ENCODE measurements at places on chromosomes 13 and 19.

DNA sequence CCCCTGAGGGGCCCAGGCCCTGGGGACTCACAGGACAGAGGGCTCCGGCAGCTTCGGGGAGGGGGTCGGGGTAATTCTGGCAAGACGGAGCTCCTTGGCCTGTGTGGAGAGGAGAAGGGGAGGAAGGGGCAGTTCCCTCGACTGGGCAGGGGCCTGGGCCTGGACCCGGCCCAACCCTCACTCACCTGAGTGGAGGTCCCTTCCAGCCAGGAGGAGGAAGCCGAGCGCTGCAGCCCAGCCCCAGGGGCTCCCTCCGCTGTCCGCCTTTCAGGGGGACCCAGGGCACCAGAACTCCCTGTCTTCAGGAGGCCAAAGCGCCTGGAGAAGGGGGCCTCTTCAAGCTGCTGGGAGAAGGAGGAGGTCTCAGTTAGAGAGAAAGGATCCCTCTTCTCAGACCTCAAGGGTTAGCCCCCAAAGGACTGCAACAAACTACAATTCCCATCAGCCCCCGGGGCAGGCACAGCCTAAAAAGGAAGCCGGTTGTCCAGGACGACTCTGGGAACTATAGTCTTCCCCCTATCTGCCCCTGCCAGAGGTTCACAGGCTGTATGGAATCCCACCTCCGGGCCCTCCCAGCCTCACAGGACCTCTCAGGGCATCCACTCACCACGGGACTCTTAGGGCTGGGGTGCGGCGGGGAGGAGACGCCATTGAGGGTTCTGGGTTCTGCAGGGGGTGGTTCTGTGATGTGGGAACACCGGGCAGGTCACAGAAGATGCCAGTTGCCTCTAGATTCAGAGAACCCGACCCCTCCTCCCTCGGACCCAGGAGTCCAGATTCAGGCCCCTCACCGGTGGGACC lies 19.8 kb downstream of the EPS8L1 start:
- peak; percentile 49 for DNase-seq

- DNase-seq: no peak
Observed at GRCh38 chr13:31946091-31946770, 85.3 kb upstream of the FRY start.

DNA sequence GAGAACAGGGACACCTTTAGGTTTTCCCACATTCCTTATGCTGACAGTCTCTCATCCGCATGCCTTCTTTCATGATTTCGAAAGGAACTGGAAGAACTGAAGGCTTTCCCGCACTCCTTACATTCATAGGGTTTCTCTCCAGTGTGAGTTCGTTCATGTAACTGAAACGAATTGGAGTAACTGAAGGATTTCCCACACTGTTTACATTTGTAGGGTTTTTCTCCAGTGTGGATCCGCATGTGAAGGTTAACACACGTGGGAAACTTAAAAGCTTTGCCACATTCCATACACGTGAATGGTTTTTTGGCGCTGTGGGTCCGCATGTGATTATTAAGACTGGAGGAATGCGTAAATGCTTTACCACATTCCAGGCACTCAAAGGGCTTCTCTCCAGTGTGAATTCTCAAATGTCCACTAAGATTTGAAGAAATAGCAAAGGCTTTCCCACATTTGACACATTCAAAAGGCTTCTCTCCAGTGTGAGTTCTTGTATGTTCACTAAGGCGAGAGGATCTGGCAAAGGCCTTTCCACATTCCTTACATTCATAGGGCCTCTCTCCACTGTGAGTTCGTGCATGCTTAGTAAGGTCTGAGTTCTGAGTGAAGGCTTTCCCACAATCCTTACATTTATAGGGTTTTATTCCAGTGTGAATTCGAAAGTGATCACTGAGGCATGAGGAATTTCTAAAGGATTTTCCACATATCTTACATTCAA lies 22.0 kb downstream of the ZNF266 start:
- no peak for DNase-seq

DNA sequence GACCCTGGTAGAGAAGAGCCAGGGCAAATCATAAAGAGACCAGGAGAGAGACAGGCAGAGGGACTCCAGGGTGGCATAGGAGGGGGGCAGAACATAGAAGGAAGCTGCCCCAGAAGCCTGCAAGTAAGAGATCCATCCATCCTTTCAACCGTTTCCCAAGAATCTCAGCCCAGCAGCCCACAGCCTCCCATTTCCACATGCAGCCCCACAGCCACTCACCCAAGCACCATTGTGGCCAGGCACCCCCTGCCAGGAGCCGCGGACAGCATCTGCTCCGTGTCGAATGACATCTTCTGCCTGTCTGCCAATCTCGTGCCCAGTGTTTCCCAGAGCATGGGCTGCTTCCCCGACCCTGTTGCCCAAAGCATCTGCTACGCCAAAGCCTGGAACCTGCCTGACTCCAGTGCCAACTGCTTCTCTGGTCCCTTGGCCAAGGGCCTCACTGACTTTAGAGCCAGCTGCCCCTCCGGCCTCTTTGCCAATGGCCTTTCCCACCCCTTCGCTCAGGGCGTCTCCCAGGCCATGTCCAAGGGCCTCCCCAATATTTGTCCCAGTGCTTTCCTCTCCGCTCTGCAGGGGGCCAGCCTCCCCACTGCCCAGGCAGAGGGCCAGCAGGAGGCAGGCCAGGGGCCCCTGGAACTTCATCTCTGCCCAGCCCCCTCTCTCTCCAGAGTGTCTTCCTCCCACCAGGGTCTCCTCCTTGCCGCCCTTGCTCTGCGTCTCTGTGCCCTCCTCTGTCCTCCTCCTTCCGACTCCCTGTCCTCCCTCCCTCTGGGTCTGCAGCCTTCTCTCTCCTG lies 420 bp downstream of the DMKN start:
- no peak for DNase-seq

GRCh38 chr13:60162096-60162495 lies 1.6 kb downstream of the DIAPH3 start:
- no peak for DNase-seq

DNA sequence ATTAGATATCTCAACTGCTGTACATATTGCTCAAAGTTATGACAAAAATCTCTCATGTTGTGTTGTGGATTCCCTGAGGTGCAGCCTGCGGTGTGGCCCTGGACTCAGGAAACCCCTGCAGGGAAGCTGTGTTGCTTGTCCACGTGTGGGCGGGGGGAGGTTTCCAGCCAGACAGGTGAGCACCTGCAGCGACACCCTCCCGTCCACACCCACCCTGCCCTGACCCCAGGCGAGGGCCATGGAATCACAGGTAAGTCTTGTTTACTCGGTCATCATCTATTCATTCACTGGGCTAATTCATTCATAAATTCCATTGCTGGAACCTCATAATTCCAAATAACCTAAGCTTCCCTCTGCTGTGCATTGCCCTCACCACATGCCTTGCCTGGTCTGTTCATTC lies 14.1 kb downstream of the PLPP2 start:
- DNase-seq: no peak

GRCh38 chr13:30978981-30979956 lies 46.8 kb downstream of the TEX26 start:
- peak; percentile 49 for DNase-seq

DNA sequence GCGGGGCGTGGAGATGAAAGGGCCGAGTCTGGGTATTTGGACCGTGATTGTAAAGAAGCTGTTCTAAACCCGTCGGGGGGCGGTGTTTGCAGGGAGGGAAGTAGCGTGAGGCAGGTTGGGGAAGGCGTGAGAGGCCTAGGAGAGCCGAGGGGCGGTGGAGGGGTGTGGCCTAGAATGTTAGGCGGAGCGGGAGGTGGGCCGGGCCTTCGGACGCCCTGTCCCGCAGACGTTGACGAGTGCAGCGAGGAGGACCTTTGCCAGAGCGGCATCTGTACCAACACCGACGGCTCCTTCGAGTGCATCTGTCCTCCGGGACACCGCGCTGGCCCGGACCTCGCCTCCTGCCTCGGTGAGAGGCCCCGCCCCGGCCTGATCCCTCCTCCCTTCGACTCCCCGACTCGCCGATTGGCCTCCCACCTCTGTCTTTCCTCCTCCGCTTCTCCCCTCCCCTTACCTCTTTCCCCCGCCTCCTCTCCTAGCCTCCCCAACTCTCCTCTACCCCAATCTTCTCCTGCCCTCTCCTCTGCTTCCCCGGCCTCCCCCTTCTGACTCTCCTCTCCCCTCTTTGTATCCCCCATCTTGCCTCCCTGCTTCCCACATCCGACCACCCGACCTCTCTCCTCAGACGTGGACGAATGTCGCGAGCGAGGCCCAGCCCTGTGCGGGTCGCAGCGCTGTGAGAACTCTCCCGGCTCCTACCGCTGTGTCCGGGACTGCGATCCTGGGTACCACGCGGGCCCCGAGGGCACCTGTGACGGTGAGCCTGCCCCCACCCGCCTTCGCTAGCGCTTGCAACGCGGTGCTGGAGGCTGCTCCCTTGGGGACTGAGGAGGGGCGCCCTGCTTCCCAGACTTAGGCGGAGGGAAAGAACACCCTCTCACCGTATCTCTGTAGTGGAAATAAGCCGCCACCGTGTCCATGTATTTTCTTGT lies 12.8 kb downstream of the LTBP4 start:
- peak; percentile 69 for DNase-seq

DNA sequence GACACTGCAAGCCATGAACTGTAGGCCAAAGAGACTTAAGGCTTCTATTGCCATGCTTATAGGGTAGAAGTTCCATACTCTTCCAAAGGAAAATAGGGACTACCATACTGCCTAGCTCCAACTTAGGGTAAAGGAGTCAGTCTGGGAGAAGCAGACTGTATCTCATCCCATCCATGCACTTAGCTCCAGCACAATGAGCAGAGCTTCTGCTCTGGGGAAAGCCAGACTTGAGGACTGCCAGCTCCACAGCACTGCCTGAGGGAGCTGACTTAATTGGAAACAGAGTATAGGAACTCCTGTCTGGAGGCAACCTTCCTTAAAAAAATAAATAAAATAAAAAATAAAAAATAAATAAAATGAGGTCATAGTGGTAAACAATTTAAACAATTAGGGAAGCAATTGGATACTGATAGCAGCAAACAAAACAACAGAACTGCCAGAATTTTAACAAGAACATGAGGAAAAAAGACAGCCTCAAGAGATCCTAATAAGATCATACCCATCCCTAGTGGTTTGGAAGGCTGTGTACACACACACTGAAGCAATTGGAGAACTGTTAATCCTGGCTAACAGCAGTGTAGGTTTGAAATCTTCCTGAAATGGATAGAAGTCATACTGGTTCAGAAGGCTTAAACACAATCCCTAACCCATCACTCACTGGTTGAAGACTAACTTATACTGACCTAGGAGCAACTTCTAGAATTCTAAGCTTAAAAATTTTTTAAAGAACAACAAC lies 550.1 kb downstream of the TBC1D4 start:
- DNase-seq: no peak

GRCh38 chr13:29925457-29926097 lies 75.2 kb upstream of the UBL3 start:
- no peak for DNase-seq

- DNase-seq: no peak
Observed at GRCh38 chr19:18418483-18419194, 559 bp upstream of the SSBP4 start.

- DNase-seq: no peak
Observed at GRCh38 chr19:4559569-4559968, at the start of gene SEMA6B. Gene SEMA6B, minus strand, starts transcription at chr19:4559684. Its CDS starts 1,227 bp downstream, at chr19:4558457.

DNA sequence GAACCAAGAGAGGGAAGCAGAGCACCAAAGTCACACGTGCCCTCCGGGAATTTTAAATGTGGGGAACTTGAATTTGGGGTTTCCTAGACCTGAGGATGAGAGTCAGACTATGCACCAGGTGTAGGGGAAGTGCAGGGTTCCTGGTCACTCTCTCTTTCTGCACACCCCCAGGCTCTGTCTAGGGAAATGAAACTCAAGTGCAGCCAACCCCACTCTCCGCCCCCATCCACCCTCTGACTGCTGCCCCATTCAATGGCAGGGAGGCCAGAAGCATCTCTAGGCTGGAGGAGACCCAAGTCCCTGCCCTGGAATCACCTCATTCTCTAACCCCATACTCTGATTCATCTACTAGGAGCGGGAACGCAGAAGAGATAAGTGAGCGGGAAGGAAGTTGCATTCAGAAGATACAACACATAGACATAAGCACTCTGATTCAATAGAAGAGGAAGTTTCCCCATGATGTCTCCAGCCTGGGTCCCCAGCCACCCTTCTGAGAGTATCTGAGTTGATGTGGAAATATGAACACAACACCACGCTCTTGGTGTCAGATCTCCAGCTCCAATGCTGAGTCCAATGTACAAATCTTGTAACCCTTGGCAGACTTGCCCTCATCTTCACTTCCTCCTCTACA lies 4.7 kb upstream of the SIGLEC14 start:
- DNase-seq: no peak

All from HEK293T (cell line).